ENCODE measurements at places on chromosomes 2 and 18.

DNA sequence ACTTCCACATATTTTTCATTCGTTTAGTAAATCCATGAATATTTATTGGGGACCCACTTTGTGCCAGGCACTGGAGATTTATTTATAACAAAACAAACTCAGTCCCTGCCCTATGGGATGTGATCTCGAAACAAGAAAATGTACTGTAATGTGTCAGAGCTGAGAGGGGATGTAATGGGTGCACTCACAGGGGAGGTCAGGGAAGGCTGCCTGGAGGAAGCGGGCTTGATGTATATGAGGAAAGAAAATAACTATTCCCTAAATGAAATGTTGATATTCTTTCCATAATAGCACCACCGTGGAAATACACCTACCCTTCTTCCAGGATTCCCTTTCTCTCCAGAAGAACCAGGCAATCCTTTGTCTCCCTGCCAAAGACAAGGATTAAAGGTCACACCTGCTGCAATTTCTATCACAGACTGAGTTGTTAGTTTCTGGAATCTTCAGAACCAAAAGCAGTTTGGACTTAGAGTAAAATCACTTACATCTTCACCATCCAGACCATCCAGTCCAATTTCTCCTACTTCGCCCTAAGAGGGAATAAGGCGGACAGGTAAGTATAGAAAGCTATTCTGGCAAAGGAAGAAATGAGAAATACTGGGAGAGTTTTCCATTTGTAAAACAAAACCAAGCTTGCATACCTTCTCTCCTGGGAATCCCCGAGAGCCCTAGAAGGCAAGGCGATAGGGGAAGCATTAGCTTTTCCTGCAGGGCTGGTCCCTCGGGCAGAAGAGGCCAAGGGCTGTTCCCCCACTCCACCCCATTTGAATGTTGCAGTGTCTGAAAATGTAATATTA, 55.0 kb downstream of the COL6A3 start:
- no peak for DNase-seq

DNA sequence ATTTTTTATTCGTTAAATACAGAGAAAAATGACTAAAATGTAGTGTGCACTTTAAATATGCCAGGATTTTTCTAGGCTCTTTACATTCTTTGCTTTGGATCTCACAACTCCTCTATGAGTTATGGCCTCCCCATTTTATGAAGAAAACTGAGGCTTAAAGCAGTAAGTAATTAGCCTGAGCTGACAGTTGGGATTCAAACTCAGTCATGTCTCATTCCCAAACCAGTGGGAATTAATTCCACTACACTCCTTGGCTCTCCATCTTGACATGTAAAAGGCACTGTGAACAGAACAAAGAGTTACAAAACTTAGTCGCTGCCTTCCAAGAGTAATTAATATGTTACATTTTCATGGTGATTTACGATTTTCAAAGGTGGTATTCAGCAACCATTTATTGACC, 351.9 kb downstream of the SATB2 start:
- DNase-seq, result no peak

GRCh38 chr2:108635630-108636354, 83.5 kb upstream of the RANBP2 start:
- DNase-seq, result no peak

GRCh38 chr2:111678161-111678560, 205.8 kb downstream of the ANAPC1 start:
- DNase-seq, result no peak

DNA sequence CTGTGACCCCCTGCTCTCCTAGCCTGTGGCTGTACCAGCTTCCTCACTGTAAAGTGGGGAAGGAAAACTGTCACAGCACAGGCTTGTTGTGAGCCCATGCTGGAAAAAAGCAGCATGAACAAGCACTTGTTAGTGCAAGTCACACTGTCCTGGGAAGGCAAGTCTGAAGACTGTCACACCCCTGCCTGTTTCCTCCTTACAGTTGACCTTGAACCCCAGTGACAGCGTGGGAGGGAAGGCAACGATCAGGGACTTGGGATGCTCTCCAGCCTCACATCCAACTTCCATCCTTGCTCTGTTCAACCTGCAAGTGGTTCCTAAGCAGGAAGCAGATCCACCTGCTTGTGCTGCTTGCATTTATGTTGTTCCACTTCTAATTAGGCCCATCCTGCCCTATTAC, 311.3 kb upstream of the KLHL29 start:
- DNase-seq, result no peak

DNA sequence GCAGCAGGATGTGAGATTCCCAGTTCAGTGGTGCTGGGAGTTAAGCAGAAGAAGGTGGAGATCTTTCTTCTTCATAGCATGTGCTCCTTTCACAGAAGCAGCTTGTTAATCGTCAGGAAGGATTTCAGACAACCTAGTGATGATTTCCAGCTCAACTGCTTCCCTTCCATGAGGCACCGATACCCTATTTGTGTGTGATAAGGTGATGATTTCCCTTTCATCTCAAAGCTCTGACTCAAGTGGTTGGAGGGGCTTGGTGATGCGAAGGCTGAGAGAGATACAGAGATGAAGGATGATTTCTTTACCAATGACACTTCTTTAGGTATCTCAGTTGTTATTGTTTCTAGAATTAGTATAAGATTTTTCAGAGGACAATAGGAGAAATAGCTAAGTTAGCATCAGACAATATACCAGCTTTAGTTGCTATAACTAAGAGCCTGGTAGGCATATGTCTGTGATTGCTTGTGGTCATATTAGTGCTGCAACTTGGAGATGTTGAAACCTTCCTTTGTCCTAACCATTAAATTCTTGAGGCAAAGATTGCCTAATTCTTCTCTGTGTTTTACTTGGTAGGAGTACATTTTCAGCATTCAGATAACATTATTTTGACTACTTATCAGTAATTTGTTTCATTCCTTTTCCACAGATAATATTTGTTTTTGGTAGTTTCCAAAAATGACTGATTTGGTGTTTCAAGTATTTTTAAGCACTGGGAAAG, 111.3 kb downstream of the PLCL1 start:
- peak; percentile 39 for DNase-seq

DNA sequence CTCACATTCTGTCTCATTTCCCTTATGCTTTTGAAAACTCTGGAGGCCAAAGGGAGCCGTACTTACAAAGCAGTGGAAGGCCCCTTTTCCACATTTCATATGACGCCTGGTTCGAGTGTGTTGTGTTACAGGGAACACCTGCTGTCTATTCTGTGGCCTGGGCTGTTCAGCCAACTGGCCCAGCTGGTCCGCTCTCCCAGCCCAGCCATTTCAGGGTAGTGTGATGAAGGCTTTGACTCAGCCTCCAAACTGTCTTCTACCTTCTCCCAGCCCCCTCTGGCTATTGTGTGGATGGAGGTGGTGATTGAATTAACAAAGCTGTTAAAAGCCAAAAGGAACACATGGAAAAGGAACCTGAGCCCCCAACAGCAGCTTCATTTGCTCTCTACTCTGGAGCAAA, 233.8 kb downstream of the ICOS start:
- no peak for DNase-seq

- DNase-seq, result no peak
Observed at GRCh38 chr2:147789287-147789686, 55.5 kb upstream of the ACVR2A start.

DNA sequence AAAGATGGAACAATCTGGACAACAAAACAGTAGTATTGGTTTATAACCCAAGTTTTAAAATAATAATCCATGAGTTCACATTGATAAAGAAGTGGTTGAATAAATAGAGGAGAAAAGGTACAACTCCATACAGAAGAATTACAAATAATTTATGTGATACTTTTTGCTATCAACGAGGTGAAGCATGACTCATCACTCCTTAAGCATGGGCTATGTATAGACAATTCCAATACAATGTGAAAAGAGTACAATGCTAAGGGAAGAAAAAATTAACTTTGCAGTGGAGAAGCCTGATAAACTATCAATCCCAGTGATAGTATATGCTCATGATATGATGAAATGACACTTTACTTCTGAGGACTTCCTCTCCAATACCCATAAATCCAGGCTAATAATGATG, 312.9 kb downstream of the GULP1 start:
- no peak for DNase-seq

- no peak for DNase-seq
Observed at GRCh38 chr2:70738159-70738558, 29.8 kb downstream of the ADD2 start.

DNA sequence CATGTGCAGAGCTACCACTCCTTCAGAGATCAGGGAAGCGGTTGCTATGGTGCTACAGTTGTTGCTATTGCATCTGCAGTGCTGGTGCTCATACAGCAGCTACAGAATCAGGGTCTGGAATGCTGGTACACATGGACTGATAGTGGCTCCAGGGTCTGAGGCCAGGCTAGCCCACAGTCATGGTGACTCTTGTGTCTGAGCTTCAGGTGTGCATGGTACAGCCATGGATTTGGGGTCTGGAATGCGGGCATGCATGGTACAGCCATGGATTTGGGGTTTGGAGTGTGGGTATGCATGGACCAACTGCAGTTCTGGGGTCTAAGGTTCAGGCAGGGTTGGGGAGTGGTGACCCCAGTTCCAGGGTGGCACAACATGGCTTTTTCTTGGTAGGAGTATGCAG, 185.2 kb downstream of the SLC4A3 start:
- no peak for DNase-seq

GRCh38 chr2:190853531-190854383, 26.9 kb upstream of the GLS start:
- DNase-seq, result no peak

DNA sequence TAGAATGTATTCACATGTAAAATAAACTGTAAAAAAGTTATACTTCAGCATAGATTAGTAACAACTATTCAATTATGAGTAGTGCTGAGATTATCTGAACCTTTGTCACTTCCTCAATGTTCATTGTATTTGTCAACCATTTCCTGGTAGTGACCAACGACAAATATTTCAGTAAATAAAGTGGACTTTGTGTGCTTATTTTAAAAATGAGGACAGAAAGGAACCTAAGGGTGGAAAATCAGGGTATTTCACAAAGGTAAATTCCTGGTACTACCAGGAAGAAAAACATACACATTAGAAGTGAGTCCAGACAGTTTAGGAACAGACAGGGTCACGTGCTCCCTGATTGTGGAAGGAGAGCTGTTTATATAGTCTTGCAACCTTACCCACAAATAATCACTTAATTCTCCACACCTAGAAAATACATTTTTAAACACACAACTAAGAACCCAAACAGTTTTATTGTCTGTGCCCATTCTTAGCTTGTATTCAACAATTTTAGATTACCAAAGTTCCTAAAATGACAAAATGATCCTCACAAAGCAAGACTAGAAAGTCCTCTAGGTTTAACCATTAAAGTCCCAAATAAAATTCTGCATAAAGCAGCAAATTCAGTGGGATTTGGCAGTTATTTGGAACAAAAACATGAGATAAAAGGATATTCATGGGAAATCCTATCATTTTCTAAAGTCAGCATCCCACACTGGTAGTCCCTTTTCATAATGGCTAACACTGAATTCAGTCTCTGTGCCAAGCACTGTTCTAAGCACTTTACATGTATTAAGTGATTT, 28.2 kb downstream of the PELI1 start:
- DNase-seq, result no peak

- no peak for DNase-seq
Observed at GRCh38 chr2:39202639-39203369, 41.0 kb downstream of the CDKL4 start.

DNA sequence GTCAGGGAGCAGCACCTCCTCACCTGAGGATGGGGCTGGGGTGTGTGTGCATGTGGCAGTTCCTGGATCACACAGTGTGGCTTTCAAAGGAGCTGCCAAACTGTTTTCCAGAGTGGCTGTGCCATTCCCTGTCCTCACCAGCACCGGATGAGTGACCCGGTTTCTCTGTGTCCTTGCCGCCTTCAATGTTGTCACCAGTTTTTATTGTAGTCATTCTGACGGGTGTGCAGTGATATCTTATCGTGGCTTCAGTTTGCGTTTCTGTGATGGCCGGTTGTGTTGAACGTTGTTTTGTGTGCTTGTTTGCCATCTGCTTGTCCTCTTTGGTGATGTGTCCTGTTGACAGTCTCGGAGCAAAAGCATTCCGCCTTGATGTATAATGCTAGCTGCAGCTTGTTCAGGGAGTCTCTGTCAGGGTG, 108.9 kb downstream of the ATP9B start:
- DNase-seq, result no peak

DNA sequence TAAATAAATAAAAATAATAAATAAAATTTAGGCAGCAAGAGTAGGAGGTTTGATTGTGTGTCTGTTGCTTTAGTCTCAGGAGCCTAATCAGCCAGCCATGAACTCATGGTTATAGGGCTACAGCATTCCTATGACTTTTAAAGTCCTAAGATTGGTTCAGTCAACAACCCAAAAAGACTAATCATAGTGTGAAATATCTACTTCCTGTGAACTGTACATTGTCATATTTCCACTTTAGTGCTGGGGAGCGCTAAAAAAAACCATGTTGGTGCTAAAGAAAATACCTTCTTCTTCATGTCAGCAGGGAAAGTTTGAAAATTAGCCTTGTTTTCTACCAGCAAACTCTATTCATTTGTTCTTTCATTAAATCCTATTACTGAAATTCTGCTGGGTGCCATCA, 521.6 kb downstream of the RNF144A start:
- no peak for DNase-seq

- no peak for DNase-seq
Observed at GRCh38 chr2:216606551-216607276, 26.5 kb upstream of the IGFBP2 start.

- DNase-seq, result no peak
Observed at GRCh38 chr2:10489842-10490555, 41.9 kb upstream of the ODC1 start.

DNA sequence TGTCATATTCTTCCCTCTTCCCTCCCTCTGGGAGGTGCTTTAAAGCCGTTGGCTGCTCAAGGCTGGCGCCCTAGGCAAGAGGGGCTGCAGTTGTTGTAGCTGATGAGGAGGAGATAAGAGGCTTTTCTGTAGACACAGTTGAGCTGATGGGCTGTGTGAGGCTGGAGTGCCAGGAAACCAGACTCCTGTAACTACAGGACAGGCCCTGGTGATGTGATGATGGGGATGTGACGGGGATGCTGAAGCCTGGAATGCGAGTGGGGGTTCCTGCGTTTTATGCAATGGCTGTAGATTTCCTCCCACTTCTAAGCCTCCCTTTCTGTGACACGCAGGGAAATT, 5.7 kb upstream of the EFR3B start:
- no peak for DNase-seq

DNA sequence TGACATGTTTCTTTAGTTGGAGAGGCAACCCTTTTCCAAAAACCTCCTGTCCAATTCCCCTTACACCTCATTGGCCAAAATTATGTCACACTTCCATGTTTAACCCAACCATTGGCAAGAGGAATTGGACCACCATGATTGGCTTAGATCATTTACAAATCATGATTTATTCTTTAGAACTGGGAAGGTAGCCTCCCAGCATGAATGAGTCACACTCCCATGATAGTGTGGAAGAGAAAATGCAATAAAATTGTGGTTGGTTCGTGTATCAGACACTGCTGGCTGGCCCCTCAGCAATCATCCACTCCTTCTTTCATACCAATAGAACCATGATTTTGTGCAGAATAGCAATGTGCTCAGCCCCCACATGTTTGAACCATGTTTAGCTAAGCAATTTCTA, 156.6 kb upstream of the ACVR2A start:
- DNase-seq, result no peak

All from AG09319 (cell line).